ENCODE measurements at places on chromosomes 7 and 10.

DNA sequence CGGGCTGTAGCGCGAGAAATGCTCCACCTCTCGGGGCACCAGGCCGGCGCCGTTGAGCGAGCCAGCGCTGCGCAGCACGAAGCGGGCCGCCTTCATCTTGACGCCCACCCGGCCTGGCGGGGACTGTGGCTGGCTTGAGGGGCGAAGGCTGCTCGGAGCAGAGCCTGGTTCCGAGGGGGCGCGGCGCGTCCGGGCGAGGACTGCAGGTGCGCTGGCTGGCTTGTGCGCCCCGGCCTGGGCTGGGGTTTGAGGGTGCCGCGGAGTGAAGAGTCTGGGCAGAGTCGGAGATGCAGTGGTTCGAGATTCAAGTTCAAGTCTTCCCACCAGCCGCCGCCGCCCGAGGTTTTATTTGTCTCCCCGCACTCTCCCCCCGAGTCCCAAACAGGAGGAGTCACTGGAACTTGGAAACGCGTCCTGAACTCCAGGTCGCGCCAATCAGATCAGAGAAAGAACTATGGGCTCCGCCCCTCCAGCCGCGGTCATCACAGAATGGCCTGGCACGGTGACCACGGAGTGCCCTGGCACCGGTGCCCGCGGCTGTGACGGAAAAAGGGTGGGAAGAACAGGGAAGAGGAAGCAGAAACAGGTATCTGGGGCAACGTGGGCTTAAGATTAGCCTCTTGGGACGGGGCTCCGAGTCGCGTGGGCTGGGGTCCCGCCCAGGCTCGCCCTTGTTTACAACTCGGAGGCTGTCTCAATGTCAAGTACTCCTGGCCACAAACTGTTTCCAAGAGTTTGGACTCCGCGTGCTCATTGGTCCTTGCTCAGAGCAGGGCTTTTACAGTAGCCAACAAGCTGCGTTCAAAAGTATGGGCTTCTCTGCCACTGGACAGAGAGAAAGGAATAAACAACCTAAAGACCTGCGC lies at the start of gene PDK4:
Gene PDK4, minus strand, starts transcription at position 319 of the 866 bp plus-strand sequence. Its CDS starts 223 bp downstream, at position 96.
- no peak for DNase-seq

- peak; percentile 49 for DNase-seq
Observed at GRCh38 chr7:119720541-119720940, 552.4 kb upstream of the KCND2 start.

GRCh38 chr10:62492870-62493180 lies 118.7 kb downstream of the ZNF365 start:
- no peak for DNase-seq

DNA sequence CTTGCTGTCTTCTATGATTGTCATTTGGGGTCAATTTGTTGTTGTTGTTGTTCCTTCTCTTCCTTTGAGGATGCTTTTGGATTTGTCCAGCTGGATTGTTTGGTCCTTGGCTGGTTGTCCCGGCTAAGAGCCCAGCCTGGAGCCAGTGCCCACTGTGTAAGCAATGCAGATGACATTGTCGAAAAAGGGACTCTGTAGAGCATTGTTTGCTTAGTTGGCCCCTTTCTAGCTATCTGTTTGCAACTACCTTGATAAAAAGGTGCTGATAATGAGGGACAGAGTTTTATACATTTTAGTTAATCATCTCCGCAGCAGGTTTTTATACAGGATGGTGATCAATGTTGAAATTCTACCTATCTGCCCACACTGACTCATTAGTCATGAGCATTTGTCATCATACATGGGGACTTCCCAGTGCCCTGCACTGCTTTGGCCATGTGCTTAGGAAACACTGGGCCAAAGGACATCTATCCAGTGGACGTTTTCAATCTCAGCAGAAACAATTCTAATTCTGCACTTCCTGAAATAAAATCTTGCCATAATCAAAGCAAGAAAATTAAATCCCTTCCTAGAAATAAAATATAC lies 311.9 kb downstream of the GRM8 start:
- no peak for DNase-seq

DNA sequence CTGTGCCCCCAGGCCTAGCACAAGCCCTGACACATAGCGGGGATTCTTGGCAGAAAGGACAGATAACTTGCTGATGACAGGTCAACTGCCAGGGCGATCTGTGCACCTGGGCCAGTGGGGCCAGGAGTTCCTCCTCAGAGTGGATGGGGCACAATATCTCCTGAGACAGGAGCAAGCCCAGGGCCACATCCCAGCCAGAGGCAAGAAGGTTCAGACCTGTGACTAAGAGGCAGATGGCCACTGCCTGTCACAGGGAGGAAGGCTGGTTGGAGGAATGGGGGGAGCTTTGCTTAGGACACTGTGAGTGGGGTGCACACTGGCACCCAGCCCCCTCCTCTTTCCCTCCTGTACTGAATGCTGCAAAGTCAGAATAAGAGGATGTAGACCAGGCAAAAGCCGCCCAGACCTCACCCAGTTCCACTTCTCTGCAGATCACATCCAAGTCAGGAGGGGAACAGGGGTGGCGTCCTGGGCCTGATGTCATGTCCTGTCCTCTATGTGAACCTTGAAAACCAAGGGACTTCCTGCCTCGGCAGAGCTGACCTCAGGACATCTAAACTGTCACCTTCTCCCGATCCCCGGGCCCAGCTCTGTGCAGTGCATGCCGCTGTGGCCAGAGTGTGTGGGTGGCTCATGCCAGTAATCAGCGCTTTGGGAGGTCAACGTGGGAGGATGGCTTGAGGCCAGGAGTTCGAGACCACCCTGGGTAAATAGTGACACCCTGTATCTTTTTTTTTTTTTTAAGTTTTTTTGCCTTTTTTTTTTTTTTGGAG lies 1.3 kb downstream of the GUSB start:
- no peak for DNase-seq

GRCh38 chr7:30870821-30871518 lies 40.7 kb upstream of the AQP1 start:
- DNase-seq = no peak

- DNase-seq = no peak
Observed at GRCh38 chr10:10788761-10789160, 228.9 kb upstream of the CELF2 start.

- no peak for DNase-seq
Observed at GRCh38 chr10:48567346-48567745, 37.5 kb downstream of the ARHGAP22 start.

GRCh38 chr7:66739477-66739876 lies 1.1 kb upstream of the RABGEF1 start:
- no peak for DNase-seq

All from kidney epithelial cell (primary cell).